BJ (cell line): ENCODE measurements at places on chromosomes 4 and X.

DNA sequence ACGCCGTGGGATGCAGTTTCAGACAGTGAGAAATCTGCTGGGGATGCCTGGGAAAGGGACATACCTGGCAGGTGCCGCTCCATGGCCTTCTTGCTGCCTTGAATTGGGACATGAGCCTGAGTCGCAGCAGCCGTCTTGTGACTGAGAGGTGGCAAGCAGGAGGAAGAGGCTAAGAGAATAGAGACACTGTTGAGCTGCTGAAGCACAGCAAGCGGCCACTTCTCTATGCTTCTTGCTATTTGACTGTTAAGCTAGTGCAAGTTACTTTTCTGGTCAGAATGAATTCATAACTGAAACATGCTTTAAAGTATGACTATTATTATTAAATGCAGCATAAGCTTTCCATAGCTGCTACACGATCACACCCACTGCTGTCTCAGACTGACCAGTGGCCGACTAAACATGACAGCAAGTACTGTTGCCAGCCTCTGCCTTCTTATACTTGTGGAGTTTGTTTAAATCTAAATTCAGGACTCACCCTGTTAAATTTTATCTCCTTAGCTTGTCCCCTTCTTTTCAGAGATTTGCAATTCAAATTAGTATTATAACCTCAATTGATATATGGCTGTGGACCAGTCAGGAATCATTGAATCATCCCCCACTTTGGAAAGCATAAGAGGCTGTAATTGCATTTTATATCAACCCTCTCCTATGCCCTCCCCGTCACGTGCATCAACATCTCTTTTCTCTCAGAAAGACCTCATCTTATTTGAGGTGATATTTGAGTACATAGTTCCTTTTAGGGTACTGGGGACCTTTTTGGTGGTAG lies 24.8 kb upstream of the ACSL1 start:
- no peak for DNase-seq

- no peak for DNase-seq
Measured at GRCh38 chrX:74171465-74171864, 132.5 kb upstream of the ZCCHC13 start.

DNA sequence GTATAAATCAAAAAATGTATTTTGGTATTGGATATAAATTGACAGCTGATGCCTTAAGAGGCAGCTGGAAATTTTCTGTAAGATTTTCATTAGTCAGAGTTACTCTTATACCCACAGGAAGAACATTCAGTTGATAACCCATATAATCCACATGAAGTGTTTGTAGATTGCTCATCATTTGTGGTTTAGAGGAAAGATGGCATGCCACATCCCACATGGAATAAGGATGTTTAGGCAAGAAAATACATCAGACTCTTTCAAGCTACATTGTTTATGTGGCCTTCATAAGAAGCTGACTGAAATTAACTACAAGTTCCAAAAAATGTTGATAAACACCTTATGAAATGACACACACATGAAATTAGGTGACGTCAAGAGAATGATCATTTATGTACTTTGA lies 56.6 kb downstream of the AREG start:
- DNase-seq = peak; percentile 40

GRCh38 chr4:125486351-125486750 lies 171.6 kb downstream of the FAT4 start:
- no peak for DNase-seq

DNA sequence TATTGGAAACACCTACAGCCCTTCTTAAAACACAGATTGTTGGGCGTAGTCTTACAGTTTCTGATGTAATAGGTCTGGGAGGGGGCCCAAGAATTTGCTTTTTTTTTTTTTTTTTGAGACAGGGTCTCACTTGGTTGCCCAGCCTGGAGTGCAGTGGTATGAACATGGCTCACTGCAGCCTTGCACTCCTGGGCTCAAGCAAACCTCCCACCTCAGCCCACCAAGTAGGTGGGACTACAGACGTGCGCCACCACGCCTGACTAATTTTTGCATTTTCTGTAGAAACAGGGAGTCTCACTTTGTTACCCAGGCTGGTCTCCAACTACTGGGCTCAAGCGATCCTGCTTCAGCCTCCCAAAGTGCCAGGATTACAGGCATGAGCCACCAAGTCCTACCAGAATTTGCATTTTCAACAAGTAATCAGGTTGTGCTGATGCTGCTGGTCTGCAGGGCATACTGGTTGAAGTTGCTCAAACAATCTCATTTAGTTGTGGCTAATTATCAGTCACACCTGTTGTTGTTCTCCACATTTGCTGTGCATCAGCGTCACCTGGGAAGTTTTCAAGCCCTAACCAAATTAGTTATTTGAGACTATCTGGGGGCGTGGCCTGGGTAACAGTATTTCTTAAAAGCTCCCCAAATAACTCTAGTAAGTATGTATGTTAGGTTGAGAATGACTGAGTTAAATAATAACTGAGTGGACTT lies 14.0 kb downstream of the TMEM154 start:
- DNase-seq = no peak

DNA sequence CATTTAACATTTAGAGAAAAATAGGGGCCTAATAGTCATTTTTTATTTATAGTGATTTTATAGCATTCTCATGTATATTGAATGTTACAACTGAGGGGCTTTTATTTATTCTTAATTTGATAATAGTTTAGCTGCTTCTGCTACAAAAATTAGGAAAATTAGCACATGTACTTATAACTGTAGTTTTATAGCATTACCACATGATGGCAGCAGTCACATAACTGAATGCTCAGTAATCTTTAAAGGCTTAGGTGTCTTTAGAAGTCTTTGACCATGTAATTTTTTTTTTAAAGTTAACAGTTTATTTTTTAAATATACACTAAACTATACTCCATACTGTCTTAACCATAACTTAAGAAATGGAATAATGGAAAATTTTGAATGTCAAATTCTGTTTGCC lies 136.6 kb downstream of the STAG2 start:
- DNase-seq = no peak

DNA sequence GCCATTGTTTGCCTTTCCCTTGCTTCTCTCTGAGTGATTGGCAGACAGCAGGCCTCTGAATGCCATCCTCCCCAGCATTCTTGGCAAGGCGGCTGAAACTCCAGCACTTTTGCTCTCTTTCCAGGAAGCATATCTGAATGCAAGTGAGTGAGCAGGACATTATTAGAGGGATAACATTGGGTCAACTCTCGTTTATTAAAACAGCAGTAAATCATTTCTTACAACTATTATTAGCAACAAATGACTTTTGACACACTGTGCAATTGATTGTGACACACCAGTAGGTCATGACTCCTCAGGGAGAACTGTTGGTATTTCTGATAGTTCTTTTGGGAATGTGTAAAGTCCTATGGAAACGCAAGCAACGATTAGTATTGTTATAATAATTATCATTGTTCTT lies 103.8 kb downstream of the EFNB1 start:
- no peak for DNase-seq

- DNase-seq = no peak
Measured at GRCh38 chrX:116290359-116290758, 119.8 kb downstream of the AGTR2 start.

DNA sequence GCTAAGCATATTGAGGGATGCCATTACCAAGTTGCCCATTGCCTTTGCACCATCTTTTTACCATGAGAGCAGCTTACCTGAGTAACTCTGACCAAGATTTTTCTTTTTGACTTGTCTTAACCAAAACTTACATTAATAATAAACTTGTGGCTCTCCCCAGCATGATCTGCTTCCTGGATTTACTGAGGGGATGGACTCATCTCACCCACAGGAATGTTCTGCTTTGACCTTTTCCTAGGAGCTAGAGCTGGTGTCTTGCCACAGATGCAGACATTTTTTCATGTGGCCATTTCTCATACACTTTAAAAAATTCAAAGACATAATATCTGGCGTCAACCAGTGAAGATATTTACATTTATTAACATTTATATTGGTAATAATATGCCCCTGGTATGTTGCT lies 79.2 kb upstream of the EFHC2 start:
- no peak for DNase-seq

GRCh38 chr4:37437163-37437562 lies 192.6 kb downstream of the NWD2 start:
- no peak for DNase-seq

DNA sequence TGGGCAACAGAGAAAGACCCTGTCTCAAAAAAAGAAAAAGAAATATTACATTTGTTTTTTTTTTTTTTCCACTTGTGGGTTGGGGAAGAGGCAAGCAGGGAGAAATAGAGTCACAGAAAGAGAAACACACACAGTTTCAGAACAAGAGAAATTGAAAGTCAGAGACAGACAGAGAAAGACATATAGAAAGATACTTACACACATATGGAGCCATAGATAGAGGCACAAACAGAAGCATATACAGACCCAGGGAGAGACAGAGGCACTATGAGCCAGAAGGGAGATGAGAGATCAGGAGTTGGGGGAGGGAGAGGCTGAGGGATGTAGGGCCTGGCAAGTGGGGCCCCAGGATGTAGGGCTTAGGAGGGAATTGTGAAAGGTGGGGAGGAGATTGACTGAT lies 55.2 kb upstream of the GIMD1 start:
- DNase-seq = no peak

DNA sequence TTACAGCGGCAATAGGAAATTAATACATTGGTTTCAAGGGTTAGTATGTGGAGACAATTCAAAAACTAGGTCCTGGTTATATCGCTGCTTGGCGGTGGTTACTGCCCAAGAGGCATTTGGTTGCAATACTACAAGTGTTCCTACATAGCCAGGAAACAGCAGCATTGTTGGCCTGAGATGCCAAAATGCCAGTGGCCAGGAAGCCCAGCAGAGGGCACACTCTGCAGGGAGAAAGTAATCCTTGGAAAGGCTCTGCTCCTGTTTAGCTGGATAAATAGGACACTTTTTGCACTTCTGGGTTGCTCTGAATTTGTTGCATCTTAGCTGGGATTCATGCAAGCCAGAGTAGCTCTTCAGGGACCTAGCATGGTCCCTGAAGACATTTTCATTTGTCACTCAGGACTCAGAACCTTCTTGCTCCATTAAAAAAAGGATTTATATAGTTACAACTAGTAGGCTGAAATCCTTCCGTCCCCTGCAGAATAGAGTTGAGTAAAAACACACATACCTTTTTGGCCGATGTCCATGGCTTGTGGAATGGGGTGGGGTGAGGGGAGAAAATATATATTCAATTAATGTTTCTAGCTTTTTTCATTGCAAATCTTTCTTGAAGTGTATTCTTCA lies 8.1 kb upstream of the GPR119 start:
- DNase-seq = no peak

DNA sequence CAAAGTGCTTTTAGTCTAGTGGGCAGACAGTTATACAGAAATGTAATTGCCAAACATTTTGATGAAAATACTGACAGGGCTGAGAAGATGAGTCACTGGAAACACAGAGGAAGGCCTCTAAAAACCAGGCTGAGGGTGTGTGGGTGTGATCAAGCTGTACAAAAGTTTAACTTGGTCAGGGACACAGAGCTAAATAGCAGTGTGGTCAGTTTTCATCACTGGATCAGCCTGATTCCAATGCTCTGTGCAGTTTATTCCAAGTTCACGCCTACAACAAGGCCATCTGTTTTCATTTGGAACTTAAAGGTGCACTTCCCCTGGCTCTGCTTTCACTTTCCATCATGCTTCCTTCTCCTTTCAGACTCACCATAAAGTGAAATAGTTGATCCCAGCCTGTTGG lies 10.6 kb downstream of the CENPVL3 start:
- no peak for DNase-seq

GRCh38 chr4:124854968-124855367 lies 142.4 kb upstream of the ANKRD50 start:
- peak; percentile 22 for DNase-seq

- DNase-seq = no peak
Measured at GRCh38 chr4:181503687-181504390, 739.4 kb upstream of the TENM3 start.

- no peak for DNase-seq
Measured at GRCh38 chr4:77820649-77821561, 1.7 kb upstream of the CNOT6L start.

- DNase-seq = no peak
Measured at GRCh38 chr4:1754336-1754735, 33.0 kb downstream of the TACC3 start.

GRCh38 chrX:103404231-103405008 lies 28.1 kb downstream of the BEX3 start:
- DNase-seq = peak; percentile 33

- no peak for DNase-seq
Measured at GRCh38 chr4:140057701-140058100, 96.3 kb downstream of the MAML3 start.

- DNase-seq = no peak
Measured at GRCh38 chr4:111883557-111883999, 261.7 kb upstream of the FAM241A start.

- DNase-seq = no peak
Measured at GRCh38 chr4:142581881-142582280, 264.2 kb downstream of the INPP4B start.

- no peak for DNase-seq
Measured at GRCh38 chr4:153622778-153623240, 61.3 kb upstream of the TLR2 start.

- DNase-seq = no peak
Measured at GRCh38 chr4:13413729-13414437, 70.3 kb downstream of the RAB28 start.

GRCh38 chrX:40005292-40006011 lies 92.3 kb downstream of the BCOR start:
- DNase-seq = no peak

- no peak for DNase-seq
Measured at GRCh38 chrX:1134156-1134555, 78.3 kb downstream of the CRLF2 start.

DNA sequence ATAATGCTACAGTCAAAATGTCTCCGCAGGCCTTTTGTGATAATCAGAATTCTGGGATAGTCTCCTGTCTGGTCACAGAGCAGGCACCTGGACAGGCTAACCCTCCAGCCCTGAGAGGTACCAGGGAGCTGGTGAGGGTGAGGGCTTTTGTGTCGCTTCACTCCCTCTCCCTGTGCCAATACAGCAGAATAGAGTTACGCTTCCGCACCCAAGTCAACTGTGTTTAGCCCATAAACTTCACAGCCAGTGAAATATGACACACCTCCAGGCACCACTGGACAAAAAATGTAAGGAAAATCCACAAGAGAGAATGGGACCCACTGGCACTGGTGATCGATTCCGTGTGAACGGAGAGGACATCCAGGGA lies 1.3 kb downstream of the GAK start:
- no peak for DNase-seq

DNA sequence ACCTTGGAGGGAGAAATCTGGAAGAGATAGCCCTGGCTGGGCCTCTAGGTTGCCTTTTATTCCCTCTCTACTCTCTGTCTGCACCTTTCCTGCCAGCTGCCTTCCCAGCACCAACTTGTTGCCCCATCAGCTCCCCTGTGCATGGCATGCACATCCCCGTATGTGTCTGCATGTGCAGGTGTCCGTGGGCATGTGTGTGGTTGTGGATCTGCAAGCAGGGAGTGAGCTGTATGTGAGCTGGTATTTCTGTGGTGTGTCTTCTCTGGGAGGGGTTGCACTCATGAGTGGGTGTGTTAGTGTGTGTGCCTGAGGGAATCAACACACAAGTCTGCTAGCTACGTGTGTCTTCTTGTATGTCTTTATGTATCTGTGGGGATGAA lies 9.9 kb downstream of the L1CAM start:
- DNase-seq = no peak
